ENCODE measurements at places on chromosomes 5 and 9.

GRCh38 chr5:120382833-120383232 is 81.3 kb upstream of the PRR16 start:
- no peak overlapping the region for H3K4me3 ChIP-seq
- no peaks in the 10 kb centered on the region for H3K27me3 ChIP-seq
- H3K36me3 ChIP-seq, result no peaks in the 10 kb centered on the region
- no peak overlapping the region for H3K27ac ChIP-seq
- H3K4me1 ChIP-seq, result no peaks in the 10 kb centered on the region

DNA sequence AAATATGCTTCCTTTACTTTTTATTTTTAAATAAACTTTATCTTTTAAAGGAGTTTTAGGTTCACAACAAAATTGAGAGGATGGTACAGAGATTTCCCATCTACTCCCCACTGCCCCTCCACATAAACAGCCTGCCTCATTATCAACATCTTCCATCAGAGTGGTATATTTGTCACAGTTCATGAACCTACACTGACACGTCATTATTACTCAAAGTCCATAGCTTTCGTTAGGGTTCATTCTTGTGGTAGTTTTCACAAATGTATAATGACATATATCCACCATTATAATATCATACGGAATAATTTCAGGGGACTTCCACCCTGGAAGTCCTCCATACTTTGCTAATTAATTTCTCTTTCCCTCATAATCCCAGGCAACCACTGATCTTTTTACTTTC is 204.9 kb downstream of the SMARCA2 start:
- H3K27me3 ChIP-seq, result no peaks in the 10 kb centered on the region
- H3K4me1 ChIP-seq, result no peaks in the 10 kb centered on the region
- H3K36me3 ChIP-seq, result no peaks in the 10 kb centered on the region
- H3K27ac ChIP-seq, result no peak overlapping the region
- no peak for DNase-seq

- peaks cover 16% of the 10 kb centered on the region for H3K36me3 ChIP-seq
- no peak overlapping the region for H3K27ac ChIP-seq
- H3K27me3 ChIP-seq, result no peaks in the 10 kb centered on the region
- H3K4me3 ChIP-seq, result no peak overlapping the region
Measured at GRCh38 chr9:112112941-112113681, 62.0 kb downstream of the SUSD1 start.

DNA sequence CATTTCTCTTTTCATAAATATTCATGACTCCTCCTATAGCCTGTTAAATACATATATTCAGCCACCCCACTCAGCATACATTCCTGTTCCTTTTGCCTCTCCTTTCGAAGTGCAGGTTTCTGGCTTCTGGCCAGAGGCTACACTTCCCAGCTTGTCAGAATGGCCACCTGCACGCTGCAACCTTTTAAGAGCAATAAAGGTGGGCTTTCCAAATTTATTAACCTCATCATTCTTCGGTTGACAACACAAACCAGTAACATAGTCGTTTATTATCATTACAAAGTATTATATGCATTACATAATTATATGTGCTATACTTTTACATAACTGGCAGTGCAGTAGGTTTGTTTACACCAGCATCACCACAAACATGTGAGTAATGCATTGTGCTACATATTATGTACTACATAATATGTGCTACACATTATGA is 16.5 kb upstream of the TMEM171 start:
- no peak overlapping the region for H3K4me3 ChIP-seq
- H3K4me1 ChIP-seq, result no peaks in the 10 kb centered on the region
- H3K36me3 ChIP-seq, result peaks cover 5% of the 10 kb centered on the region
- no peak overlapping the region for H3K27ac ChIP-seq
- H3K27me3 ChIP-seq, result peaks cover 3% of the 10 kb centered on the region
- DNase-seq, result no peak

DNA sequence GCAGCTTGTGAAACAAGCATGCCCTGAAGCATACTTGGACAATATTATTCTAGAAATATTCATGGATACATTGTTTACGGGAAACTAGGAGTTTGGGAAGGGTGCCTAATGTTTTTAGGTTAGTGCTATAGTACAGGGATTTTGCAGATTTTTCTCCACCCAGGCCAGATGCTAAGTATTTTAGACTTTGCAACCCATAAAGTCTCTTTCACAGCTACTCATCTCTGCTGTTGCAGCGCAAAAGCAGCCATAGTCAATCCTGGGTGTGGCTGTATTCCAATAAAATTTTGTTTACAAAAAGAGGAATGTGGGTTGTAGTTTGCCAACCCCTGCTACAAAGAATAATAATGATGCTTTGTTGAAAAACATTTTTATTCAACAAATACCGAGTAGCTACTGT is 106.2 kb downstream of the CEMIP2 start:
- no peak for DNase-seq
- H3K4me1 ChIP-seq, result peaks cover 17% of the 10 kb centered on the region
- H3K36me3 ChIP-seq, result no peaks in the 10 kb centered on the region
- no peak overlapping the region for H3K27ac ChIP-seq
- no peak overlapping the region for H3K4me3 ChIP-seq

DNA sequence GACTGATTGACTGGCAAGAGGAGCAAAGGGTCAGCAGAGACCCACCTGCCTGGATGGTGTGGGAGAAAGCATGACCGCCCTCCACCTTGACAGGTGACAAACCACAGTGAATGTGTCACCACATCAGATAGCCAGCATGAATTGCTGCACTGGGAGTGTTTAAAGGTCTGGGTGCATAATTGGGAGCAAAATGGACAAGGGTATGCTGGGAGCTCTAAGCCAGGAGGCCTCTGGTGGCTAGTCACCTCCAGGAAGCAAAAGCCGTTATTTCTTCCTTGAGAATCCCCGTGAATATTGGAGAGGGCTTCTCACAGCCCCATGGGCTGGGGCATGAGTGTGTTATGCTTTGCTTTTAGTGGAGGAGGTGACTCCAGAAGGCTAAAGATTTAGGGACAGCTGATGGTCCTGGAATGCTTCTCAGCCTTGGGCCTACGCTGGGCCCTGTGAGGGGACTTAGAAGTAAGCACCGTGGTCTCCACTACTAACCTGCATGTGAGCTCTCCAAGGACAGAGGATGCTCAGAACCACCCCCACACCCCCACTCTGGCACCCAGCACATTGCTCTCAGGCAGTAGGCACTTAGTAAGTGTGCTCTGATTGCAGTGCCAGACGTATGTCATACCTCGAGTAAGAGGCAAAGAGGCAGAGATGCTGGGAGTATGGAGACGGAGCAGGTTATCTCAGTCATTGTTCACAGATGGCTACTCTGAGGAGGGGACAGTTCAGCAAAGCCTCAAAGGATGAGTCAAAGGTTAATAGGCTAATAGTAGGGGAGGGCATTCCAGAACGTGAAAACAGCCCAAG is 9.1 kb upstream of the IRF1 start:
- peaks cover 18% of the 10 kb centered on the region for H3K27me3 ChIP-seq
- H3K27ac ChIP-seq, result no peak overlapping the region
- H3K4me1 ChIP-seq, result peaks cover 26% of the 10 kb centered on the region
- no peak for DNase-seq
- H3K36me3 ChIP-seq, result no peaks in the 10 kb centered on the region
- H3K4me3 ChIP-seq, result no peak overlapping the region

Data from nephron progenitor cell (in vitro differentiated cells).